Activated CD4-positive, alpha-beta T cell treated with anti-CD3 and anti-CD28 coated beads, Interleukin-2, amount 50 U/mL, for 24 hours (primary cell): ENCODE measurements at places on chromosomes 2 and 18.

GRCh38 chr2:191894681-191895147, 47.8 kb upstream of the CAVIN2 start:
- DNase-seq = no peak

- DNase-seq = no peak
Observed at GRCh38 chr2:220847006-220847405, 725.1 kb downstream of the EPHA4 start.

- DNase-seq = no peak
Observed at GRCh38 chr2:149915151-149915550, 327.6 kb upstream of the MMADHC start.

DNA sequence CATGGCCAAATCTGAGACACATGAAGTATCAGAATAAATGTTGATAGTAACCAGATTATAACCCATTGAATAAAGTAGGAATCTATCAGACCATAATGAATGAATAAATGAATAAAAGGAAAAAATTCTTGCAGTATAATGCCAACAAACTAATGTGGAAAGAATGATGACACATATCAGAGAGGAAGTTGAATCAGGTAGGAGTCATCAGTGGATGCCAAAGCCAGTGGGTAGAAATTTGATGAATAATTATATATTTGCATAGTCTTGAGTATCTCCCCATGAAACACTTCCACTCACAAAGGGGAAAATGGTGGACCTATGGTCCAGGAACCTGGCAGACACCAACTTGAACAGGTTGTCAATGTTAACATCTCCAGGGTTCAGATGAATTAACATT, 68.6 kb downstream of the GALNT3 start:
- no peak for DNase-seq

GRCh38 chr2:64515086-64515485, 9.0 kb upstream of the AFTPH start:
- no peak for DNase-seq

GRCh38 chr2:15729001-15729400, 137.3 kb downstream of the DDX1 start:
- DNase-seq = no peak

DNA sequence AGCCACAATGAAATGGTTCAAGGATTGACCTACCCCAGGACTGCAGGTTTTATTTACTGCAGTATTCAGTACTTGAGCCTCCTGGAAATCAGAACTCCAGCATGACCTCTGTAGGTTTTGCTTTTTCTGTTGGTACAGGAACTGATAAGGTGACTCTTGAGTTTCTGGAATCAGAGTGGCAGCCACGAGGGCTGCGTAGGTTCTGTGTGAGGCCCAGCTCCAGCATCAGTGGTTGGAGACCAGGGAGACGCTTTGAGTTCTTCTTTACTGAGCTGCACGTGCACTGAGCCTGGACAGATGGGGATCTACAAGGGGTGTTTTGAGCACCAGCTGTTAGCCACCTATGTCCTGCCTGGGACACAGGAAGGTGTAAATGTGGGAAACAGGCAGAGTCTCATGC, 222.7 kb upstream of the EPAS1 start:
- no peak for DNase-seq

DNA sequence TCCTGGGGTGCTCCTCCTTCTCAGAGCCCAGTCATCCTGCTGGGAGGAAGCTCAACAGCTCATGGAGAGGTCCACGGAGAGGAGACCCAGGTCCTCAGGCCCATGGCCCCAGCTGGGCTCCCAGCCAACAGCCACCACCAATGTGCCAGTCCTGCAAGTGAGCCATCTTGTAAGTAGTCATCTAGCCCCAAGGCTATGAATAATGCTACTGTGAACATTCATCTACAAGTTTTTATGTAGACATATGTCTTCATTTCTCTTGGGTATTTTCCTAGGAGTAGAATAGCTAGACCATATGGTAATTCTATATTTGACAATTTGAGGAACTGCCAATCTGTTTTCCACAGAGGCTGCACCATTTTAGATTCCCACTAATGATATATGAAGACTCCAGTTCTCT, 166.1 kb downstream of the MTCL1 start:
- no peak for DNase-seq

DNA sequence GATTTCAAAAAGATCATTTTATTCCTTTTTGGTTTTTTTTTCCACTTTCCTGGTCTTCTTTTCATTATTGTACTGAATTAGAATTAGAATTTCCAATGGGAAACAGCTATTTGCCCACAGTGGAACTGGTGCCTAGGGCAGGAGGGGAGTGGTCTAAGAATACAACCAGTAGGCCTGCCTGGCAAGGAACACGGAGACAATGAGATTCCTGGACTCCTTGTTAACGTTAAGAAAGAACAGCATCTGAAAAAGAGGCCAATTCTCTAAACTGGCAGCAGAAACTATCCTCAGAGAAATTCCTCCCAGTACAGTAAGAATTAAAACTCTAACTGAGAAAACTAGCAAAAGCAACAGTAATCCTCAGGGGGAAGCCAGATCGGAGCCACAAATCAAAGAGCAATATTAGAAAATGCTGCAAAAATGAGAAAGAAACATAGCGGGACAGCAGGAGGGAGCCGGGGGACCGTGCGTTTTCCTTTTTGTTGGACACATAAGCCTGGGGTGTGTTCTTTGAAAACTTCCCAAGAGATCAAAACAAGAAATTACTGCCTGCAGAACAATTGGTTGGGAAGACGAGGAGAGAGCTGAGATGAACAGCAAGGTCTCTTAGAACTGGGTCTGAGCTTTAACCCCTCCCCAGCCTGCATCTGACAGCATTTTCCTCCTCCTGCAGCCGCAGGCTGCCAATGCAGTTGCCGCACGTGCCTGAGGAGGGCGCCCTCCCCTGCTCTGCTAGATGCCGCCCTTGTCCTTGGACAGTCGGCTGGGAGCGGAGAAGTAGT, 776.0 kb downstream of the TSN start:
- no peak for DNase-seq

- no peak for DNase-seq
Observed at GRCh38 chr2:229815858-229816257, 101.5 kb upstream of the DNER start.

DNA sequence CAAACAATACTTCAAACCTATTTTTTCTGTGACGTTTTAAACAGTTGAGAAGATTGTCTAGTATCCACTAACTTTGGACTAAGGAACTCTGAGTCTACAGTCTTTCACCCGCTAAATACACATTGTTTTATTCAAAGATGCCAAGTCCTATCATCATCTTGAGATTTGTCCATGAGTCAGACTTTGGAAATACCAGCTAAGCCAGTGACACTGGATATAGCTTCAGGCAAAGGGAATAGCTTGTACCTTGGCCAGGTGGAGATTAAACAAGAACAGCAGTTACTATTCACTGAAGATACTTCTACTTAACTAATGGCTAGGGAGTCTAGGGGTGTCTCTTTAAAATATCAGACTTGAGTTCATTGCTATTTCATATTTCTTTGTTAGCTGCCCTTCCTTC, 137.5 kb downstream of the COMMD1 start:
- DNase-seq = no peak

DNA sequence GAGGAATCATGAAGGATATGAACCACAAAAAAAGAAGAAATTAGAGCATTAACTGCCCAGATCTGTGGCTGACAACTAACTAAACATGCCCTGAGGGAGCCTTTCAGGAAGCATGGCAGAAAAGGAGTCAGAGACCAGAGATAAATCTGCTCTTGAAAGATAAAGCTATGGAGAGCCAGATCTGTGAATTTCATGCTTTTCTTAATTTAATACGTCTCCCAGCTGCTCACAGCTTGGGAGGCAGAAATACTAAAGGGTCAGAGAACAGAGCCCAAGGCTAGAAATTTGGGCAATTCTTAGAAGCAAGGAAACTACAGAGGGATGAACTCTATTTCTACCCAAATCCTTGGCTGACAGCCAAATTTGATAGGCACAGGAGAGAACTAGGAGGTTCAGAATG, 223.0 kb upstream of the DPP10 start:
- DNase-seq = no peak

GRCh38 chr2:204647626-204648025, 102.4 kb downstream of the PARD3B start:
- DNase-seq = no peak

DNA sequence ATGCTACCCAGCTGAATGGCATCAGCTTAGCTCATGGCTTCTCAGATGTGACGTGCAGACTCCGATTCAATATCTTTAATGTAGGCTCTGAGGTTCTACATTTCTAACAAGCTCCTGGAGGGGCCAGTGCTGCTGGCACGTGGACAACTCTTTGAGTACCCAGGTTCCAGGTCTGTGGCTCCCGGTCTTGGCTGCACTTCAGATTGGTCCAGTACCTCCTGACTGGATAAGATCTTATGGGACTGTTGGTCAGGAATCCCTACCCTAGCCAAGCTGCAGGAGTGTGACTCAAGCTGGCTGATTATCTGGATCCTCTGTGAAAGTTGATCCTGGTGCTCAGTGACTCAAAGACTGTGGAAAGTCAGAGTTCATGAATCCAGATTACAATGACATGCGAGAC, 222.1 kb downstream of the ANKRD30B start:
- no peak for DNase-seq

DNA sequence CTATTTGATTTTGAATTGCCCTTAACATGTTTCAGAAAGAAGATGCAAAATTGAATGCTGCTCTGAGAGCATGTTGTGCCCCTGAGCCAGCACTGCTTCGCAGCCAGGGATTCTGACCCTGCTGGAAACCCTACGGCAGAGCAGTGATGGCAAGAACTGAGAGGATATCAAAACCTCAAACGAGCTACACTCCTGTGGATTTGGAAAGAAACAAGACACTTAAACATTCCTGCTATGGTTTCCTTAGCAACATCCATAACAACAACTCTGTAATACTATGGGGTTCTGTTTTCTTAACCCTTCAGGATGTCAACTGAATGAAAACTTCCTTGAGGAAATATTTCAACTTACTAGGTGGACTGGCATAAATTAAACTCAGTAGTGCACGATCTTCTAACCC, 649.1 kb downstream of the NYAP2 start:
- no peak for DNase-seq

GRCh38 chr18:73945130-73945792, 202.4 kb downstream of the FBXO15 start:
- DNase-seq = no peak

DNA sequence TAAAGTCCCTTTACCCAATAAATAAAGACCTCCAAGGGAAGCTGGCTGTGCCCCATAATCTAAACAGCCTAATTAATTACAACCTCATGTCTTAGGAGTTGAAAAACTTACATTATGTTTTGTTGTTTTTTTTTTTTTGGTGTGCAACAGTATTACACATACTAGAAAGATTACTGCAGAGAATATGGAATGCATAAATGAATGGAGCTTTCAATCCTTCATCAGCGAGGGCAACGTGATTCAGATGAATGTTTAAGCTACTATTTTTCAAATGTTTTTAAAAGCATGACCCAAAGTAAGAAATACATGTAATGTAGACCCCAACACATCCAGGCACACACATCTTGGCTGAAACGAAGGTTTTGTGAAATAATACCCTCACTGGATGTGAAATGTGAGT, 167.1 kb upstream of the FN1 start:
- DNase-seq = no peak

DNA sequence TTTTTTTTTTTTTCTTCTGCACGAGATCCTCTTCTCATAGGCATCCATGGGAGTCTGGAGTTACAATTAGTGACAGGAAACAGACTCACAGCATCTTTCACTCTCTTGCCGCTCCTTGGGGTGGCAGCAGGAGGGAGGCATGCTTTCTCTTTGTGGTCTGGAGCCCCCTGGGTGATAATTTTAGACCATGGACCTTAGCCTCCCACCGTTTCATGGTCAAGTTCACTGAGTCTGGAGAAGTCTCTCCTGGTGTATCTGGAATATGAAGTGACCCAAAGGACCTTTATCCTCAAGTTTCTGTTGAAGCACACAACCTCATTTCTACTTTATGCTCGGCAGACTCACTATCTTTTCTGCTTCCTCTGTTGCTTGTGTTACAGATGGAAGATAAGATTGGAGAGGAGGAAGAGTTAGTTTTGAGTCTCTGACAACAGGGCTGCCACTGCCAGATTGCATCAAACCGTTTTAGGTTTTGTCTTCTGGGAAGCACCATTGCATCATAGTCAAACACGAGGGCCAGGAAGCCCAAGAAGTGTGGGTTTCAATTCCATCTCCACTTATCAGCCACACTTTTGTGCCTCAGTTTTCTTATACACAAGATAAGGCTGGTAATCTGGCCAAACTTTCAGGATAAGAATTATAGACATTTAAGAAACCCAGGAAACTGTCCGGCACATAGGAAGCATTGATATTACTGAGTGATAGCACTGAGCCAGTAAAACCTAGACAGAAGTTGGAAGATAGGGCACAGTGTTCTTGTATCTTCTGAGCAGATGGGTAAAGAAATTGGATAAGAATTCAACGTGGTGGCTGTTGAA, 62.3 kb downstream of the ADCYAP1 start:
- DNase-seq = no peak

GRCh38 chr2:189367343-189367742, 73.9 kb upstream of the WDR75 start:
- DNase-seq = no peak
